ENCODE measurements at places on chromosomes 7 and 10. TPM values are rescaled to one million over a fixed set of nuclear protein-coding genes. Genes with fewer than 3 reads are reported as not detected.

The POMZP3 gene
- 4.7 TPM for polyA plus RNA-seq

The CALCR gene
- not detected for polyA plus RNA-seq

The NUTM2D gene
- polyA plus RNA-seq: 0.24 TPM

The CCDC186 gene
- polyA plus RNA-seq: 21.7 TPM

The TMEM178B gene
- 7.2 TPM for polyA plus RNA-seq

The PLPP4 gene
- polyA plus RNA-seq: 1.2 TPM

The CDH23 gene
- 7.6 TPM for polyA plus RNA-seq

The CALML3 gene
- 0.17 TPM for polyA plus RNA-seq

The WDFY4 gene
- not detected for polyA plus RNA-seq

The FAM241B gene
- 18.0 TPM for polyA plus RNA-seq

The SCD gene
- 20.9 TPM for polyA plus RNA-seq

The PALD1 gene
- polyA plus RNA-seq: not detected

The C10orf88 gene
- polyA plus RNA-seq: 40.9 TPM

The MICALL2 gene
- 2.8 TPM for polyA plus RNA-seq

The CDNF gene
- 0.27 TPM for polyA plus RNA-seq

The ASB10 gene
- not detected for polyA plus RNA-seq

The PDE6C gene
- polyA plus RNA-seq: 0.09 TPM

The MKX gene
- 4.2 TPM for polyA plus RNA-seq

The SPDYE11 gene
- 1.4 TPM for polyA plus RNA-seq

The TMEM236 gene
- polyA plus RNA-seq: 0.13 TPM

The RPEL1 gene
- not detected for polyA plus RNA-seq

The FBXL15 gene
- 23.8 TPM for polyA plus RNA-seq

The MSS51 gene
- polyA plus RNA-seq: 0.36 TPM

The DNAJC12 gene
- polyA plus RNA-seq: 151 TPM

The HTR7 gene
- polyA plus RNA-seq: 3.1 TPM

The WNT8B gene
- polyA plus RNA-seq: not detected

The SPACDR gene
- polyA plus RNA-seq: 0.66 TPM

Data from Purkinje cell (primary cell).